ENCODE measurements at places on chromosomes 2 and 18.

- no peak for DNase-seq
These were observed 178.9 kb upstream of the NABP1 start for GRCh38 chr2:191499050-191499449.

DNA sequence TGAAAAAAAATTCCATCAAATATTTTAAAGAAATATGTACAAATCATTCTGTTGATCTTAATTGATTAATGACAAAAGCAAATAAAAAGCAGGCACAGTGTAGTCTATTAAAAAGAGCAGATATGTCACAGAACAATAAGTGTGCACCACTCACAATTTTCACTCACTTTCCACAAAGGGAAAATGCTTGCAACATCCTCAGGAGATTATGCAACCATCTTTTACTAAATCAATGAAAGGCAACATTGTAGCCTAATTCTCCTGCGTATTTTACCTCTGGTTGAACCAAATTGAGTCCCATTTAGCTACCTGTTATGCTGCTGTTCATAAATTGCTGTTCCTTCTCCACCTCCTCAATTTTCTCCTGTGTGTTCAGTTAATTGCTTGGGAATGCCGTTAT lies 1346.8 kb upstream of the PIK3C3 start:
- no peak for DNase-seq

DNA sequence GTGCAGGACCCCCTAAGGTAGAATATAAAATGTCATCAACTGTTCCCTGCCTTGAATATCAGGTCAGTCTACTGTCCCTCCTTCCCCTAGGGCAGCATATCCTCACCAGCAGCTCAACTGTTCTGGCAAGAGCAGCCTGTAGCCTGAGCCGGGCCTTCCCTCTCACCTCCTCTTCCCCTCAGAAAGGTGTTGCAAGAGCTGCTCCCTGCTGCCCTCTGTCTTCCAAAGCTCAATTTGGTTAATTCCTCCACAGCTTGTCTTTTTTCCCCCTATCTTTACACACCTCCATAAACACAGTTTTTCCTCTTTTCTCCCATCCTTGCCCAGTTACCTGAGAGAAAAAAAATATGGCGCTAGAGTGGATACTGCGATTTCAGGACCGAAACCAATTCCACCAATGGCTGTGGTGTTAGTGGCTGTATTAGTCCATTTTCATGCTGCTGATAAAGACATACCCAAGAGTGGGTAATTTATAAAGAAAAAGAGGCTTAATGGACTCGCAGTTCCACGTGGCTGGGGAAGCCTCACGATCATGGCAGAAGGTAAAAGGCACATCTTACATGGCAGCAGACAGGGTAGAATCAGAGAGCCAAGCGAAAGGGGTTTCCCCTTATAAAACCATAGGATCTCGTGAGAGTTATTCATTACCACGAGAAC lies 184.7 kb downstream of the MREG start:
- DNase-seq: peak; percentile 46

- DNase-seq: no peak
These were observed 6.8 kb upstream of the SNTG2 start for GRCh38 chr2:943821-944220.

DNA sequence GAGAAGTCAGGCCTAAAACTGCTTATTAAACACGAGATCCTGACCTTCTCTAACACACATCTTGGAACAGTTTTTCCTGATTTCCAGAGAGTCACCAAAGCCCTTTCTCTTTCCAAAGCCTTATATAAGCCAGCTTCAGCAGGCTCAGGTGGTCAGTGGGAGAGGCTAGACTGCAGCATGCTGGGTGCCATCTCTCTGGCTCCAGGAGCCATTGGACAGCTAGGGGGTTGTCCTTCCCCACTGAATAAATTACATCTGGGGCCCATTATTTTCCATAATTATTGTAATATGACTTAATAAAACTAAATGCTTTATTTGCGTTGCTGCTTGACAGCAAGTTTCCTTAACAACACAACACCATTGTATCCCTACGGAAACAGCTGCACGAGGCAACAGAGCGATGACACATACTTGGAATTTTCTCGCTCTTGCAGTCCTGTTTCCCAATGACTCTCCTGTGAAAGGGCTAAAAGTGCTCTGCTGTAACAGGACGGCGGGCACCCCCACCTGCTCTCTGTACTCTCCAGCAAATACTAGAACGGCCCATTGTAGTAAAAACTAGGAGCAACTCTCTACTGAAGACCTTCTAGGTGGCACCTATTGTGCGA lies 160.6 kb downstream of the RNF144A start:
- no peak for DNase-seq

GRCh38 chr18:33682436-33682835 lies 104.4 kb downstream of the ASXL3 start:
- no peak for DNase-seq

- DNase-seq: no peak
These were observed 56.9 kb upstream of the SPRED2 start for GRCh38 chr2:65489269-65489668.

- no peak for DNase-seq
These were observed 84.4 kb downstream of the KCNS3 start for GRCh38 chr2:17962876-17963275.

DNA sequence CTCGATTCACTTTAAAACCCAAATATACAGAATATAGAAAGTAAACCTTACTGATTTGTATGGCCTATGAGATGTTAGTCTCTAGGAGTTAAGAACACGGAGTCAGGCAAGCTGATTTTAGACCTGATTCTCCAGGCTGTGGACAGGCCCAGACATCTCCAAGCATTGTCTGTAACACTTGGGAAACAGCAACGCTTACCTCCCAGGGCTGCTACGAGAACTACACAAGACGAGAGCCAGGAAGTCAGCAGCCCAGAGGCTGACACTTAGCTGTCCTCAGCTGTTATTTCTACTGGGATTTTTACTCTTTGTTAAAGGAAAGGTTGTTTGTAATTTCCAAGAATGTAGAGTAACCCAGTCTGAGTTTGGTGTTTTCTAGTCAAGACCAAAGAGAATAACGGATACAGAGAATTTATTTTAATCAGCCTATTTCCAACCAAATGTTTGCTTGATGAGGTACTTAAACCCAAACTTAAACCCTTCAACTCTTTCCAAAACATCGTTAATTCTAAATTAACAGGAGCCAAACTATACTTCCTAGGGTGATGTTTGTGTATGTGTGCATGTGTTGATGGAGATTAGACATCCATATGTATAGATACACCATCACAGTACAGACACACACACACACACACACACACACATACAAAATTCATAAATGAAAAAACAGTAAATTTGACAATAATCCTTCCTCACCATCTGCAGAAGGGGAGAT lies 123.4 kb downstream of the LAMA1 start:
- DNase-seq: no peak

DNA sequence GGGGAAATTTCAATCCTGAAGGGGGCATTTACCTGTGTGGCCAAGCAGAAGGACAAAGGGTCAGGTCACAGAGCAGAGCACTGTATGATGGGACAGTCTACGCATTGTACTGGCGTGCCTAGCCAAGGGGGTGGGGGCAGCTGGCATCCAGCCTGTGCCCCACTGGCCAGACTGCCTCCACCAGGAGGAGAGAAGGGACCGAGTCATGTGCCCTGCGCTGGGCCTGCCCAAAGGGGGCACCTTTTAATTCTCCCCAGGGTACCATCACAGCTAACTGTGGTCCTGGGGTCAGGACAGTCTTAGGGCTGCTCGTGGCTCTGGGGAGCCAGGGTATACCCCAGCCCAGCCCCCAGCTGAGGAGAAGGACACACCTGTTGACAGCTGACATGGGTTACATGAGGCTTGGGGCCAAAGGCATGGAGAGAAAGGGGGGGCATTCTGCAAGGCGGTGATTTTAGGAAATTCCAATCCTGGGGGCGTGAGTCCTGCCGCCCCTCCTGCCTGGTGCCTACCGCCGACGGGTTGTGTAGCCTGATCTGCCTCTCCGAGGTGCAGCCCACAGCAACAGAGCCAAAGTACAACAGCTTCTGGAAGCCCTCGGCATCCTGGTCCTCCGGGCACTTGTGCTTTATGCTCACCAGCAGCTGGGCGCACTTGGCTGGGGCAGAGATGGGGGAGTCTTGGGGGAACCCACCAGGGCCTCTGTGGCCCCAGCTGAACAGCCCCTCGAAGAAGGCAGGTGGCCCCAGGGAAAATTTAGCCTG lies 11.0 kb downstream of the CFAP65 start:
- no peak for DNase-seq

- DNase-seq: no peak
These were observed 627.1 kb upstream of the SLC8A1 start for GRCh38 chr2:41079011-41079410.

GRCh38 chr2:199851501-199851810 lies 464 bp upstream of the FTCDNL1 start:
- no peak for DNase-seq

DNA sequence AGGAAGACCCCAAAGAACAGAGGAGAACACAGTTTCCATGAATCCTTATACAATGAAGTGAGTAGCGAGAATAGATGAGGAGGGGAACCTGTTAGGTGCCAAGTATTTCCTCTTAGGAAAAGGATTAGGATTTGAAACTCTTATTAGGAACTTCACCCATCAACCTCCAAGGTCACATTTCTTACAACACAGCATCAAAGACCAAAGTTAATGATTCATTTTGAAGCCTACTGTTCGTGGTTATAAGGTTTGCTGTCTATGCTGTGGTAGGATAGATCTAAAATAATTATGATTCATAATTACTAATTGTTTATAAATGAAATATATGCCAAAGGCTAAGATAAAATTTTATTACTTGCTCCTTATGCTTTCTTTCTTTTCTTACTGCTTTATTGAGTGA lies 6.1 kb downstream of the CFAP221 start:
- DNase-seq: no peak

DNA sequence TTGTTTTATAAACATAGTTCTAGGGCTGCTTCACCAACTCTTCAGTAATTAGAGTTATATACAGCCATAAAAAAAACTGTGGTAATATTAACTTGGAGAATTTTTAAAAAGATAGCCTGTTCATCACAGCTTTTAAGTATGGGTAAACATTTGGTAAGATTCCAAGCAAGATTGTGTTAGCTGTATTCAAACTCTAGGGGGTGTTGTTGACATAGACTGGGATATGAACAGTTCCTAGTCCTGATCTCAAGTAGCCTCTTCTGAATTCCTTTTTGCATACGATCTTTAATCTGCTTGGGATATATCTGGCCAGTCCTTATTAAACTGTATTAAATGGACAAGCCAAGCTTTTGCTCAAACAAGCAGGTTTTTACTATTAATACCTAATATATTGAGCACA lies 13.4 kb downstream of the NOP58 start:
- no peak for DNase-seq

DNA sequence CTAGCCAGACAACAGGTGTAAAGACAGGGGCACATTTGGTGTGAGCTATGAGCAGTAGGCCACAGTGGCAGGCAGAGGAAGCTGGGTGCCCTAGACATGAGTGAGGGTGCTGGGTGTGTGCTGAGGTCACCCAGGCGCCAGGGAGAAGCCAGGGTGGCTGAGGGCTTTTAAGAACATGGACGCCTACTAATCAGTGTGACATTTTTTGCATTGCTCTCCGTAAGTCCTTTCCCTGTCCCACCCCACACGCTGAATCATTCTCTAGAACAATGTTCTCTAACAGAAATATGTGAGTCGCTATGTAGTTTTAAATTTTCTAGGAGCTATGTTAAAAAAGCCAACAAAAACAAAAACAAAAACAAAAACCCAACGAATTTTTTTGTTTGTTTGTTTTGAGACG lies 204.5 kb upstream of the REV1 start:
- no peak for DNase-seq

Measured in COR-L47 (cell line).